ENCODE measurements at places on chromosomes 1 and 21.

- DNase-seq = no peak
Measured at GRCh38 chr1:86823386-86823785, 90.5 kb downstream of the SELENOF start.

GRCh38 chr1:61084491-61085031 is 2.2 kb downstream of the NFIA start:
- no peak for DNase-seq

GRCh38 chr1:59926381-59927123 is at the start of gene CYP2J2:
Gene CYP2J2, minus strand, starts transcription at chr1:59926773. Its CDS starts 27 bp downstream, at chr1:59926746.
- DNase-seq = peak; percentile 51

GRCh38 chr1:205030241-205030640 is 12.8 kb upstream of the CNTN2 start:
- no peak for DNase-seq

GRCh38 chr21:26167593-26167992 is 3.0 kb downstream of the APP start:
- no peak for DNase-seq

GRCh38 chr1:81430955-81431623 is 369.6 kb upstream of the ADGRL2 start:
- no peak for DNase-seq

DNA sequence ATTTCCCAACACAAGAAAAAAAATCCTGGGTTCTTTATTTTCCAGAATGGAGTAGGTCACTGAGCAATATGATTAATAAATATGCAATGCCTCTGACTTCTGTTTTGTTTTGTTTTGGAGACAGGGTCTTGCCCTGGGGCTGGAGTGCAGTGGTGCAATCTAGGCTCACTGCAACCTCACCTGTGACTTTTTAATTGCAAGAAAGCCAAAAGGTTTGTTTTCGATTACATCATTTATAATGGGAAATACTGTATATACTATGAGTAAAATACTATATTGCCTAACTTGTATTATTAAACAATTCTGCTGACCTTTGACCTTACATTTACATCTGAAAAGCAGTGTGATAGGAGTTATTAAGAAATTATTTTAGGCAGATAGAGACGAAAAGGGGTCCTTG is 11.6 kb upstream of the CD46 start:
- no peak for DNase-seq

DNA sequence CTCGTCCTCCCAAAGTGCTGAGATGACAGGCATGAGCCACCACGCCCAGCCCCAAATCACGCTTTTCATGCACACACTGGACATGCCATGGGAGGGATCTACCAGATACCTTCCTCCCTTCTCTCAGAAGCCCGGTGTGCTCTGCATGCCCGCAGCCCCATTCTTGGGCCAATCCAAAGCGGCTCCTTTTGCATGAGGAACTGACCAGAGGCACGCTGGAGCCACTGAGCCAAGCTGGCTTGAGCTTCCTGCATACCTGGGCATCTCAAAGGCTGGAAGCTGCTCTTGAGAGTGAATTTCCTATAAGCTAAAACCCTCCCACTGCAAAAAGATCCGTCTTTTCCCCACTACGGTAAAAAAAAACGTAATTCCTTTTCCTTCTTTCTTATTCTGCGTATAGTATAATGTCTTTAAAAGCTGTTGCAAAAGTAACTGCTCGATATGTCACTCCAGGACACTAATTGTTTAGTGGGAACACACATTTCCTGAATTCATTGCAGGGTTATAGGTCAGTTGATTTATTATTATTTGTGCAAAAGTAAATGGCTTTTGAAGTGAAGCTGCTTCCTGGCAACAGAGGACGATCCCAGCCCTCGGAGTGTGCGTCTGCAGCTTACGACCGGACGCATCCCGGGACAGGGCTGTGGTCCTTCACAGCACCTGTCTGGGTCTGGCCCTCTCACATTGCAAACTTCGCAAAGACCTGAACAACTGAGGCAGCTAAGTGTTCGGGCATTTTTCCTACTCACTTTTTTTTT is 61.8 kb upstream of the ETS2 start:
- no peak for DNase-seq

DNA sequence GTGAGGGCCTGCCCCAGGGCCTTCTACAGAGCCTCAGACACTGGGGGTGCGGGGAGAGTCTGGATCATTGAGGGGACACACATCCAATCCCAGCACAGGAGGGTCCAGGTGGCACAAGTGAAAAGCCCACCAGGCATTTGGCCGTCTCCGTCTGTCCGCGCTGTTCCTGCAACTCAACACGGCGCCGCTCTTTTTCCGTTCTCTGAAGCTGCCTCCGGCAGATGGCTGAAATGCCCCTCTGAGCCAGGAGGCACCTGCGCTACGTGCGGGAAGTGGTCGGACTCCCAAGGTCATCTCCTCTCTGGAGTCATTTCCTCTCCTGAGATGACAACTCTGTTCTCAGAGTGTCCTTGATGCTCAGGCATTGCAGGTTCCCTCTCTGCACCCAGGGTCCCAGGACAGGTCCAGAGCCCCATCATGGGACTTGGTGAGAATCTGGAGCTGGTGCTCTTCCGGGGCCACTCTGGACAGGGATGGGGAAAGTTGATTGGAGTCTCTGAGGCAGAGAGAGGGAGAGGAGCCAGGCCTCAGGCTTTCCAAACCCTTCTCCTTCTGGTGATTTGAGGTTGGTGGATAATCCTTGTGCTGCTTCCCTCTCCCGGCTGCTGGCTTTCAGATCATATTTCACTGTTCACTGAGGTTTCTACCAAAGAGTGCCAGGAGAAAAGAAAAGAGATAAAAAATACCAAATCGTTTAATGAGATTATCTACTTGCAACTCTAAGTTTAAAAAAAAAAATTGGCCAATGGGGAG is 14.0 kb upstream of the MIXL1 start:
- DNase-seq = no peak

- DNase-seq = peak; percentile 53
Measured at GRCh38 chr1:39575191-39576015, 1.2 kb downstream of the PABPC4 start.

DNA sequence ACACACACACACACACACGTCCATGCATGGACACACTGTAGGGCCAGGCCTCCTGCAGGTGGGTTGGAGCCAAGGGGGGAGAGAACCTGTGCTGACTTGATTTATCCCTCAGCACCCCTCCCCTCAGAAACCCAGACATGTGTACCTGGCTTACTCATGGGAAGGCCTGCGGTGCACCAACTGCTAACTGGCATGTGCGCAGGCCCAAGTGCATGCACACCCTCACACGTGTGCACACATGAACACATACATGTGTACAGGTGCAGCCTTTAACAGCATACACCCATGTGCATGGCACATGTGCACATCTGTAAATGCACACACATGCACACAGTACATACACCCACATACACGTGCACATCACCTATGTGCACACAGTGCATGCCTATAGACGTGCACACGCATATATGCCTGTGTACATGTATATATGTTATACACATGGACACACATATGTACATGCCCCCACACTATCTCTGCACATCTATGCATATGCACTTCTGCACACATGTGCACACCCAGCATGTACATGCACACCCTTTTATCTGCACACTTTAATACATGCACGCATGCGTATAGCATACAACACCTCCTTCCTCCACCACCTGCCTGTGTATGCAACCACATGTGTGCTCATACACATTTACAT is 67.5 kb downstream of the TRIM11 start:
- DNase-seq = no peak

GRCh38 chr1:54171016-54171415 is 18.2 kb upstream of the CDCP2 start:
- no peak for DNase-seq

- no peak for DNase-seq
Measured at GRCh38 chr1:113135460-113135859, 62.5 kb downstream of the LRIG2 start.

All from NCI-H2081 (cell line).